Upper lobe of right lung (tissue), 1 donor: ENCODE measurements at places on chromosomes 13 and 19.

DNA sequence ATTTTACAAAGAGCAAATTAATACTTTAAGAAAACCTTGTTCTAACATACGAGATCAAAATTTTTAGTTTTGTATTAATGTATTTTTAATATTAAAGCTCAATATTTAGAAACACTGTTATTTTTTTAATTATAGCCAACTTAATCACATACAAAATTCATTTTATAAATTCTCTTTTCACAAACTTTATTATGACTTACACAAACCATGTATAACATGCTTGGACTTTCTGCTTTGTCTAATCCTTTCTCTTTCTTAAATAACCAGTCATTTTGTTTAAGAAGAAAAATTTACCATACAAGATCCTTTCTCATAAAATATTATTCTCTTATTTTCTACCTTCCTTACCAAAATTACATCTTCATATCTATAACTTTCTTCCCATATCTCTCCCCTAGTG lies 62.2 kb downstream of the CYSLTR2 start:
- DNase-seq, result no peak

DNA sequence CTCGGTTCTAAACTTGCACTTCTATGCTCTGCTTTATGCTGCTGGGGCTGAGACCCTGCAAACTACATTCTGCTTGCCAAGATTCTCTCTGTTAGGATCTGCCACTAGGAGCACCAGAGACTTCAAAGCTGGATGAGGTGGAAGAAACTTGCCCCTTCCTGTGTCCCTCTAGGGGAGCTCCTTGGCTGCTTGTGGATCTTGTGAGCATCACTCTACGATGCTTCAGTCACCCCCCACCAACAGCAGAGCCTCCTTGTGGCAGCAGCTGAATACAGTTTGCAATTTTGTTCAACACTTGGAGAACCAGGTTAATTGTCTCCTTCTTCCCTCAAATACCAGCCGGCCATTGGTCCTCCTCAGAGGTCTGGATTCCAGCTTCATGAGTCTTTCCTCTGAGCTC lies 310.6 kb downstream of the FGF14 start:
- DNase-seq, result no peak

DNA sequence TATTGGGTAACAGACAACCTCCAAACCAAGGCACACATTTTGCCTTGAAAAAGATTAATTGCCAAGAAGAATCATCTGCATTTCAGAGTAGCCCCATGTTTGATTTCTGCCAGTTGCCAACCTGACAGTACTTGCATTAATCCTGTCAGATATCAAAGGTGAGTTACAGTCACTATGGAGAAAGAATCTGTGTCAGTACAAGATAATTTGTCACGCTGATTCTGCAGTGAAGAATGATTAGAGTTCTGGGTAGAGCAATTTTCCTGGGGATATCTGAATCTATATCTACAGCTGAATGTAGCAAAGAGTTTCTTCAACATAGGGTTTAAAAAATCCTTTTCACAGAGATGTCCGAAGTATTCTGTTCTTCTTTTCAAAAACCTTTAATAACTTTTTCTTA lies 150.7 kb downstream of the AKAP11 start:
- DNase-seq, result no peak

DNA sequence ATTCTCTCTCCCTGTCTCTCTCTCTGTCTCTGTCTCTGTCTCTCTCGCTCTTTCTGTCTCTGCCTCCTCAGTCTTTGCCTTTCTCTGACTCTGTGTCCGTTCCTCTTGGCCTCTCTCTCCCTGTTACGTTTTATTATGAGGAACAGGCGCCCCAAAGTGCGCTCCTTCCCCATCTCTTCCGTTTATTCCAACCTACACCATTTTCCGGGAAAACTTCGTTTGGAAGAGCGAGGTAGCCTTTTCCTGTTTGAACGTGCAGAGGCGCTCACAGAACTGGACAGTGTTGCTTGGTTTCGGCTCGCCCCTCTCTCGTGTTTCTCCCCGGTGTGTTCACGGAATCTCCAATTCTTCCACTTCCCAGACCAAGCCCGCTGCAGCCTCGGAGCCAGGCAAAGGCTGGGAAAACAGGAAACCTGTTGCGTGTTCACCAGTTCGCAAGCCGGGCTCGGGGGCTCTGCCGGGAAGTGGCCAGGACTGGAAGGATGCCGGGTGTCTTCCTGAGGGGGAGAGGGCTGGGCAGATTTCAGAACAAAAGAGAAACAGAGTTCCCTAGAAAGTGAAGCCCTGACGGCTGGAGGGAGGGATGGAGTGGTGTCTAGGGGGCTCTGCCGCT lies 605 bp downstream of the TMEM255B start:
- peak; percentile 63 for DNase-seq

GRCh38 chr13:49132479-49133002 lies 87.6 kb upstream of the MLNR start:
- no peak for DNase-seq

DNA sequence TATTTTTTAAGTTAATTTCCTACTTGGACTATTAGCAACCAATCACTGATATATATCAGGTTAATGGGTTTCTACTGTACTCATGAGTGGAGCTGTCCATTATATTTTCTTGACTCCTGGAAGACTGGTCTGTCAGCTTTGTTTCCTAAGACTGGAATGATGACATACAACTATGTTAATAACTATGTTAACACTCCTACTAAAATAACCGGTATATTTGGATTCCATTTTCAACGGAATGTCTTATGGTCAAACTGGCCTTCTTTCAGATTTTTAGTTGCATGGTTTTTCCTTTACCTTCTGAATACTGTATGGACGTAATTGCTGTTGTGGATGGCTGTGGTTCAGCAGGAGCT lies 45.8 kb upstream of the GPI start:
- DNase-seq, result no peak

DNA sequence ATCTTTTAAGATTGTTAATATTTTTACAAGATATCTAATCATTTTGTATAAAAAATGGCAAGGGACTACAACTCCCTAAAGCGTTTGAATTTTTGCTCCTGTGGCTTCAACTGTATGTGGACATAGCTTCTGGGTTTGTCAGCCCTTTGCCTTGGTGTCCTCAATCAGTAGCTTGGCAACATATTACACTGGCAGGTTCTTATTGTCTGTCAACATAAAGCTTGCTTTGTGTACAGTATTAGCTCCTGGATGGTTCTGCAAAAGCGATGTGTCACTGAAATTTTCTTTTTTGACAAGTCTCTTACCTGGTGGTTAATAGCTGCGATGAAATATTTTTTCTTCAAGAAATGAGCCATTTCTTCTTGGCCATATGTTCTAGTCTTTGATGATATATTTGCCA lies 190.0 kb downstream of the HS6ST3 start:
- no peak for DNase-seq

- no peak for DNase-seq
Observed at GRCh38 chr19:48342841-48343540, 17.6 kb downstream of the EMP3 start.

DNA sequence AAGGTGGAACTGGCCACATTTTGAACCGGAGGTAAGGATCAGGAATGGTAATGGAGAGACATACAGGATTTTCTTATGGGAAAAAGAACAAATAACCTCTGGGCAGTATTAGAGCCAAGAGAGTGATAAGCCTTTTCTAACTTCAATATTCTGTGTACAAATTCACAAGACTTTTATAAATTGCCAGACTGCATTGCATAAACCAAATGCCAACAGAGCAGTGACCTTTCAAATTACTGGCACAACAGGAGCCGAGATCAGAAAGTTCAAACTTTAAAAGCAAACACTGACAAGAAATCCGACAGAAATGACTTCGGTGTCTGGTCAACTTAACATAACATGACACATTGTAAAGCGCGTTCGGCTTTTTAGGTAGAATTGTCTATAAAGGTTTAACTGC lies 737.1 kb downstream of the GPC5 start:
- no peak for DNase-seq

GRCh38 chr13:27772651-27773425 lies 19.4 kb upstream of the GSX1 start:
- no peak for DNase-seq

DNA sequence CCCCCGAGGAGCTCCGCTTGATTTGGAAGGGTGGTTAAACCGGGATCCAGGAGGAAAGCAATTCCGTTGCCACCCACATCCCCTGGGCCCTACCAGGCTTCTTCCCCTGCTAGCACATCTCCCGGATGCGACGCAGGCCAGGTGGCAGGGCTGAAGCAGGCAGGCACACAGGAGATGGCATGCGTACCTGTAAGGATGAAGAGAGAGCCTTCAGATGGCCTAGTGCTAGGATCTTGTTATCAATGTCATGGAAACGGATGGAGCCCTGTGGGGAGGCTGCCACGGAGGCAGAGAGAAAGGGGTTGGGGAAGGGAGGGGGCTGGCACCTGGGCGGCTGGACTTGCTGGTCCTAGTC lies 8.5 kb upstream of the SOX1 start:
- DNase-seq, result no peak

DNA sequence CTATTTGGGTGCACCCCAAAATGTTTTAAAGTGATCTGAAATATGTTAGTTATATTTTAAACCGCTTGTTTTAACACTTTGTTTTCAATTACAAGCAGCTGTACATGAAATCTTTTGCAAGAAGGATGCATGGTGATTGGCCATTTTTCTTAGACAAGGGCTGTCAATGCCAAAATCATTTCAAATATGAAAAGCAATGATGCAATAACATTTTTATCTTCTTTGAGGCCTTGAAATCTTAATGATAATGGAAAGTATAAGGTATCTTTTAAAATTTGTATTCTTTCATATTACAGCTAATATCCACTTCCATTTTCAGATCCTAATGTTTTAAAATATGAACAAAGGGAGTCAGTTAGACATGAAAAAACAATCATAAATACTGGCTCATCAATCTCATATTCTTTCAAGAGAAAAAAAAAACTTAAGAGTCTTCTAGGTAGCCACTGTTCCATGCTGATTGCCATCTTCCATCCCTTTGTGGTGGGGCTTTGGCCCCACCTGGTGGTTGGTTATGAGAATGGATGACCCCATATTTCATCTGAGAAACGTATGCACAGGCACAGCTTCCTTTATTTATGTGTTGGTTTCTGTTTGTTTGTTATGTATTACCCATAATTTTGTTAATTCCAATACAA lies 330.3 kb upstream of the MIR17HG start:
- peak; percentile 41 for DNase-seq

GRCh38 chr13:32075170-32075851 lies 43.7 kb downstream of the FRY start:
- DNase-seq, result no peak

- DNase-seq, result peak; percentile 91
Observed at GRCh38 chr13:23980160-23980551, 82.9 kb upstream of the C1QTNF9B start.

- DNase-seq, result no peak
Observed at GRCh38 chr13:33764716-33765115, 53.2 kb upstream of the RFC3 start.

DNA sequence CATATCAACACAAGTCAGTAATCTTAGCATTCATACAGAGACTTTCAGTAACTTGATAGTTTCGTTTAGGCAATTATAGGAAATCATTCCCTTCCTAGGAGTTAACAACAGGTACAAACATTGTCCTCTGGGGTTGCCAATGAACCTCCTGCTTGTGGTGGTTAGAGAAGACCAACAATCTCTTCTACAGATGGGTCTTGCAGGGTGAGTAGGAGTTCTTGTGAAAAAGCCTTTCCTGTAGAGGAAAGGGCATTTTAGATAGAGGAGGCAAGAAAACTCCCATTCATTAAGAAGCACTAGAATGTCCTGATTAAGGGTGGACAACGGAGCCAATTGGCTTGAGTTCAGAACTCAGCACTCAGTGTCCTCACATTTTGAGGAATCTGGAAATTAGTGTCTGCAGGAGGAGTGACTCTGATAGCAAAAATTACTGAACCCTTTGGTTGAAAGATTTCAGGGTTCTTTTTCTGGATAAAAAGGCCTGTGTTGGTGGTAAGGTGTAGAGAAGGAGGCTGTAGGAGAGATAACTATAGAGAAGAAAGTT lies 4.2 kb downstream of the WDFY2 start:
- no peak for DNase-seq

DNA sequence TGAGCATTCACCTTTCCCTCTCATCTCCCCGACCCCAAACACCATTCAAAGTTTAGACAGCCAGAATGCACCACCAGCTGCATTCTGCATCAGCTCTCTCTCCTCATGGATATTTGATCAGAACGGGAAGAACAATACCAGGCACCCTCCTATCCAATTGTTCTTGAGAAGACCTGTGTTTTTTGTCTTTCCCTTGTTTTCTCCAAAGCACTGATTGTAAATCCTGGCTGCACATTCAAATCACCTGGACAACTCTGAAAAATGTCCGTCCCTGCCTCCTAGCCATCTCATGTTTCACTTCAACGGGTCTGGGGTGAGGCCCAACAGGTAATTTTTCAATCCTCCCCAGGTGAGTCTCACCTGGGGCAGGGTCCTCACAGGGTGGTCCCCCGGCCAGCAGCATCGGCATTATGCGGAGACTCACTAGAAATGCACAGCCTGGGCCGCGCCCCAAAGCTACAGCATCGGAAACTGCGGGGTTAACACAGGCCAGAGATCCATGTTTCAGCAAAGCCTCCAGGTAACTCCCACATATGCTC lies 5.5 kb downstream of the IRS2 start:
- no peak for DNase-seq

DNA sequence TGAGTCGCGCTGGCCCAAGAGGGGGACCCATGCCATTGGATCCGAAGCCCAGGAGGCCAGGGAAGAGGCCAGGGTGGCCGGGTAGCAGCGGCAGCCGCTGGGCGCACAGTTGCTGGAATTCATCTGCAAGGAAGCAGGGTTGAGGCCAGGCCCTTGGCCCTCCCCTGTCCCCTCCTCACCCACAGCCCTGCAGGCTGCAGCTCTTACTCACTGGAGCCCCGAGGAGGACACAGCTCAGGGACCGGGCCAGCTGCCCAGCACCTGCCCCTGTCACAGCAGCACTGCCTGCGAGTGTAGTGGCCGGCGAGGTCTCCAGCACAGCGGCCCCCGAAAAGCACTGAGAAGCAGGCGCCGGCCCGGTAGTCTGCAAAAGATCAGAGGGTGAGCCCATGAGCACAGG lies 11.2 kb downstream of the FBN3 start:
- no peak for DNase-seq

GRCh38 chr13:99980201-99980823 lies 1.3 kb upstream of the ZIC2 start:
- peak; percentile 74 for DNase-seq

- DNase-seq, result no peak
Observed at GRCh38 chr19:50843701-50844221, 10.4 kb upstream of the KLK15 start.

GRCh38 chr13:78589206-78589605 lies 14.1 kb downstream of the POU4F1 start:
- DNase-seq, result no peak

- DNase-seq, result no peak
Observed at GRCh38 chr19:47356900-47357299, 7.8 kb downstream of the DHX34 start.

DNA sequence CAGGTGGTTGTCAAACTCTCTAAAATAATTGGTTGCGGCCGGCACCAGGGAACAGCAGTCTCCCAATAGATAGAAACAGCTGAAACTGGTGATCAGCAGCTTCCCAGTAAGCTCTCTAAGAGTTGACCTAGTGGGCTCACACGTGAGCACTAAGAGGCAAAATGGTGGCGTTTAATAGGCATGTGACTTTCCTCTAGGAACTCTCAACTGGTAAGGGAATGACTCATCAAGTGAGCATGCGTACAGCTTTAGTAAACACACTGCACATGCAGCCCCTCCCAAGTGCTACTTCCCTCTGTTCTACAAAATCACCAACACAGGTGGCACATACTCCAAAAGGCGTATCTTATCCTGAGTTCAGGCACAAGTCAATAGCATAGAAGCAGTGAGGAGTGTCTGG lies 41.7 kb downstream of the TNFSF11 start:
- DNase-seq, result no peak
